ENCODE measurements at places on chromosomes 6 and 20.

DNA sequence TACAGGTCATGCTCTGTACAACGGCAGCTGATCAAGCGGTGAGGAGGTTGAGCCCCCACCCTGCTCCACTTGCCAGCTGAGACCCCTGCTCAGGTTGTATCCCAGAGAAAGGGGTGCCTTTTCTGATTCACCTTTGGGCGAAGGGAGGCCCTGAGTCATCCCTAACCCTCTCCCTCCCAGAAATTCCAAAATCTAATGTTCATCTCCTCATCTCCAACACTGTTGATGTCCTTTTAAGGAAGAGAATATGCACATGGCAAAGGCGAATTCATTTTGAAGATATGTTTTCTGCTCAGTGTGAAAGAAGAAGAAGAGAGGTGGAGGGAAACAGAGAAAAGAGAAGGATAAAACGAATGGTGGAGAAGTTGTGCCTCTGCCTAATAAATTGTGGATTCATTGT, 120.5 kb downstream of the SCML4 start:
- no peak for DNase-seq

- no peak for DNase-seq
These were observed 14.2 kb downstream of the CEP162 start for GRCh38 chr6:84213217-84213616.

- DNase-seq: no peak
These were observed 13.9 kb upstream of the CD93 start for GRCh38 chr20:23099791-23100719.

- DNase-seq: no peak
These were observed at the start of gene CBLN4 for GRCh38 chr20:56005389-56005715. TSS of gene CBLN4 (minus strand) at chr20:56005519. CDS start at chr20:56004171, 1,348 bp downstream.

DNA sequence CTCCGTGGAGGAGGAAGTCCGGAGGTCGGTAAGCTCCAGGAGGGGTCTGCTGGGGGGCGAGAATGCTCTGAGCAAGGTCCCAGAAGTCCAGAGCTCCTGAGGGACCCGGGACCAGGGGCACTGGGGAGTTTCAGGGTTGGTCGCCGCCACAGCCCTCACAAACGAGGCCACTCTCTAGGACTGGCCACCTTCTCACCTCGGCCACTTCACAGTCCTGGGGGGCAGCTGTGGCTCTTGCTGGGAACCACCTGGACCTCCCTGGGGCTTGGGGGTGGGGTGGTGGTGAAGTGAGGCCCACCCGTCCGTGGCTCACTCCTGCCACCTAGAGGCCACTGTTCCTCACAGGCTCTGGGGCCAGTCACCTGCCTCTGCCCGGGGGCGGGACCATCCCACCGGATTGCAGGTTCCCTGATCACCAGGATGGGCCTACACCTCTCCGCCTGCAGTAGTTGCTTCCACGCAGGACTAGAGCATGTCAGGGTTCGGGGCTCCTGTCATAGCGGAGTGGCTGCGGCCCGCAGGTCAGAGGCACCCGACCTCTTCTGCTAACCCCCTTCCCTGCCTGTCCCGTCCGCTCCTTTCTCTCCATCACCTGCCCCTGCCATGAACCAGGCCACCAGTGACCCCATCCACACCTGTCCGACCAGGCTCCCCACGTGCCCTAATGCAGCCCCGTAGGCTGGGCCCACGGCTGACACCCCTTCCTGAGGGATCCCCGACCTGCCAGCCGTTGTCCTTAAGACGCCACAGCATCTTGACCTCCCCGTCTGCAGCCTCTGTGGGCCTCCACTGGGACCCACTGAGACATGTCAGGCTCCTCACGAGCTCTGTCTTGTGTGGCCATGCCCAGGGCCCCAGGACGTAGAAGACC, 5.1 kb upstream of the TCEA2 start:
- no peak for DNase-seq

DNA sequence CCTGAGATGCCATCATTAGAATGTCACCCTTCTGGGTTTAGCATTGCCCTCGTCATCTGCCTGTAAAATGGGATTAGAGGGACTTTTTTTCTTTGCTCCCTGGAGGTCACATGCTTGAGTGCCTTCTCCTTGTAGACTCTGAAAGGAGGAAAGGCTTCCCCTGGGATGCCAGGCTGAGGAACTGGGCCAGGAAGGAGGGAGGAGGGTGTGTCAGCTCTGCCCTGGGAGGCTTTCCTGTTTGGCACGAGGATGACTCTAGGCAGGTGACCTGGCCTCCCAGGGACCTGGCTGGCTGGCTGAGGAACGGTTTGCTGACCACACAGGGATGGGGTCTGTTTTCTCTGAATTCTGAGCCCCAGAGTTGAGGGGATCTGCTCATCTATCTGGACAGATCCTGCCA, 137.9 kb upstream of the RNF24 start:
- DNase-seq: no peak

Measured in AG04450 (cell line).